ENCODE measurements at places on chromosomes 4 and X.

DNA sequence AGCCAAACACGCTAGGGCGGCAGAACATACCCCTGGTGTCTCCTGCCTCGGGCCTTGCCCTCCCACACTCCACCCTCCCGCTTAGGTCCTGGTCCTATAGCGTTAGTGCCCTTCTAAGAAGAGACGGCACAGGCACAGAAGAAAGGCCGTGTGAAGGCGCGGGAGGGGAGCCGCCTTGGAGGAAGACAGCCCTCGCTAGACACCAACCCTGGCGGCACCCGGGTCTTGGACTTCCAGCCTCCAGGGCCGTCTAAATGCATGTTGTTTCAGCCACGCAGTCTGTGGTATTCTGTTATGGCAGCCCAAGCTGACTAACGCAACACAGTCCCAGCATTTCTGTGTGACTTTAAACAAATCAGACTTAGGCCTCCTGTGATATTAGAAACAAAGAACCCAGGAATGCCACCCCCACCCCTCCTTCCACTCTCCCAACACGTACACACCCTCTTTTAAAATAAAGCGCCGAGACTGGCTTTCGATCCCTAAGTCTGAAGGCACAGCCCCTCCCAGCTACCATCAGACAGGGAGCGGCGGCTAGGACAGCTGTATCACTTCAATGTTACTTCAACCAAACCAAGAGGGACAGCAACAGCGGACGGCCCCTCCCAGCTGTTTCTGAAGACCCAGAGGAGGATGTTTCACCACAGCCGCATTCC, 128.0 kb downstream of the AFAP1 start:
- peak; percentile 78 for DNase-seq

DNA sequence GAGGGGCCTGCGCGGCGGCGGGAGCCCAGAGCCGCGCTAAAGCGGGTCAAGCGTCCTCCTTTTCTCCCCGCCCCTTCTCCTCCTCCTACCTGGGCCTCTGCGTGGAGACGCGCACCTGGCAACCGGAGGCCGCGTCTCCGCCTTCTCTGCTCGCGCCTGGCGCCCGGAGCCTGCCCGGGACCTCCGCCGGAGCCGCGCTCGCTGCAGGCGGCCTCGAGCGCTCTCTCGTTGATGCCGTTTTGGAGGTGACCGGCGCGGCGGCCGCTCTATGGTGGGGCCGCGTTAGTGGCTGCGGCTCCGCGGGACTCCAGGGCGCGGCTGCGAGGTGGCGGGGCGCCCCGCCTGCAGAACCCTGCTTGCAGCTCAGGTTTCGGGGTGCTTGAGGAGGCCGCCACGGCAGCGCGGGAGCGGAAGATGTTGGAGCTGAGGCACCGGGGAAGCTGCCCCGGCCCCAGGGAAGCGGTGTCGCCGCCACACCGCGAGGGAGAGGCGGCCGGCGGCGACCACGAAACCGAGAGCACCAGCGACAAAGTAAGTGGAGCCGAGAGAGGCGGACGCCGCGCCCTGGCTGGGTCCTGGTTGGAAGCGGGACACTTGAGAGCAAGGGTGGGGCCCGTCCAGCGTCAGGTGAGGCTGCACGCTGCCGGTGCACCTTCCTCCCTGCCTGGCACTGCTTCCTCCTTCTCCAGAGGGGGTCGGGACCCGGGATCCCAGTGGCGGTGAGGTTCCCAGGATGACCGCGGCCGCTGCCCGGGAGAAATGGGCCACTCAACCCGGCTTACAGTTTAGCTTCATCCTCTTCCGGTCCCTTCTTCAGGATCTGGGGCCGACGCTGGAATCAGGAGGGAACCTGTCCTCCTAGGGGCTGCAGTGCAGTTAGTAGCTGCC, at the start of gene CDS1:
Gene CDS1, plus strand, starts transcription at position 140 of the 888 bp plus-strand sequence. Its CDS starts 275 bp downstream, at position 415.
- DNase-seq: no peak

DNA sequence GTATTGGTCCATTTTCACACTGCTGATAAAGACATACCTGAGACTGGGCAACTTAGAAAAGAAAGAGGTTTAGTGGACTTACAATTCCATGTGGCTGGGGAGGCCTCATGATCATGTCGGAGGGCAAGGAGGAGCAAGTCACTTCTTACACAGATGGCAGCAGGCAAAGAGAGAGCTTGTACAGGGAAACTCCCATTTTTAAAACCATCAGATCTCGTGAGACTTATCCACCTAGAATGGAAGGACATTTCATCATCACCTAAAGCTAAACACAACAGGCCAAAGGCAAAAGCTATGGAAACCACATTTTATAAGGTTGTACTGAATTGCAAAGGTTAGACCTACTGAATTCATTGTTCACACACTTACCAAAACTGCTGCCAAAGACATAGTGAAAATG, 6.0 kb upstream of the SLC25A43 start:
- DNase-seq: no peak

DNA sequence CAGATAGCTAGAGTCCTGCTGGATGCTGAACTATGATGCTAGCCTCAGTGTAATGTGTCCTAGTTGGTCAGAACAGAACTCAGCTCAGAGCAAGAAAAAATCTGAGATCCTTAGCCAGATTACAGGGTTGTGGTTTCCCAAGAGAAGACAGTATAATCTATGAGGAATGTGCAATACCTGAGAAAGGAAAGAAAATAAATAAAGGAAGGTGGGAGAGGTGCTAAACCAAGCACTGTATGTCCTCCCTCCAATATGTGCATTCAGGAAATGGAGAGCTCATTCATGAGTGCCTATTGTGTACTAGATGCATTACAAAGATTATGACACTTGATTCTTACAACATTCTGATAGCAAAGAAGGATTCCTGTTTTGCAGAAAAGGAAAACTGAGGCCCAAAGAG, 7.5 kb downstream of the USP26 start:
- no peak for DNase-seq

DNA sequence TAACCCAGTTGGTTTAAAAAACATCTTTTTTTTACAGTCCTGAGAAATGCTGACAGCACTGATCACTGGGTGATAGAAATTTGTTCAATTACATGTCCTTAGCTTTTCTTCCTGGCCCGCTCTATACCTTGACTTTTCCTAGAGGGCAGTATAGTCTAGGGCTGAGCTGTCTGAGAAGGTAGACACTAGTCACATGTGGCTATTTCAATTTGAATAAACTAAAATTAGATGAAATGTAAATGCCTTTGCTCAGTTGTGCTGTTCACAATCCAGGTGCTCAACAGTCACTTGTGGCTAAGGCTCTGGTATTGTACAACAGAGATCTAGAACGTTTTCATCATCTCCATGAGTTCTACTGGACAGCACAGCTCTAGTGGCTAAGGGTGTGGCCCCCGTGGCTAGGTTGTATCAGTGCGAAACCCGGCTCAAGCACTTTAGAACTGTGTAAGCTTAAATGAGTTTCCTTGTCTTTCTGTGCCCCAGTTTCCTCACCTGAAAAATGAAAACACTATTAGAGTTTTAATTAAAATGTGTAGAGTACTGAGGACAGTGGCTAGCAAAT, 111.6 kb upstream of the WDR17 start:
- DNase-seq: no peak
